SK-N-SH (cell line): ENCODE measurements at places on chromosomes 11 and 22. TPM values are rescaled to one million over a fixed set of nuclear protein-coding genes. Genes with fewer than 3 reads are reported as not detected.

C1QTNF6 gene
- 47.4 and 47.7 TPM in 2 replicates for polyA plus RNA-seq

MS4A5 gene
- not detected in 2 replicates for polyA plus RNA-seq

- DNase-seq, result peak; percentile 99
These were observed at the start of gene GLB1L2 for GRCh38 chr11:134331354-134332188. Gene GLB1L2 (plus strand): TSS chr11:134331988. CDS start chr11:134332062, 74 bp downstream.

DNA sequence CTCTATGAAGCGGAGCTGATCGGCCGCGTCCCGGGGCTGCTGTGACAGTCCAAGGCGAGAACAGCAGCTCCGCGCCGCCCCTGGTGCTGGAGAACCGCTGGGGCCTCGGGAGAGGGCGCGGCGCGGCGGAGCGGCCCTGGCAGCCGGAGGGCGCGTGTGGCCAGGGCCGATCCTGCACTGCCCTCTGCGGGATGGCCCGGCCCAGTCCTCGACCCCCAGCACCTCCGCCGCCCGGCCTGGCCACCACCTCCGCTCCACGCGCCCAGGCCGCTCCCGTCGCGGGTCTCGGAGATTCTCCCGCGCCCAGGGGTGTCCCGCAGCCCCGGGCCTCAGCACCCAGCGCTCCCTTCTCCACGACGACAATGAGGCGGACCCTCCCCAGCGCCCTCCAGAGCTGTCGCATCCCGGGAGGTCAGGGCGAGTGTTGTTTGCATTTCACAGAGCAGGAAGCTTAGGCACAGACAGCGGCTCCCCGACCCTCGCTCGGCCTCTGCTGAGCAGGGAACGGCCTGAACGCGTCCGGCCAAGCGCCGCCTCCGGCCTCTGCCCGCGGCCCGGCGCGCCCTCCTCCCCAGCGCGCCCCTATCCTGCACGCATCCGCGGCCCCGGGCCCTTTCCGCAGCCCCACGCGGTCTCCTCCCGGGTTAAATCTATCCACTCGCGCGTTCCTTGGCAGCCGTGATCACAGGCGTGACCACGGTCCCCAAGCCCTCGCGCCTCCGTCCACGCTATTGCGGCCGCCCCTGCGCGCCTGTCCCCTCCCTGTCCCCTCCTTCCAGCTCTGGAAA lies 109.7 kb downstream of the WNT7B start:
- peak; percentile 87 for DNase-seq

- DNase-seq, result no peak
These were observed 152.8 kb upstream of the NTM start for GRCh38 chr11:131217313-131218310.

- DNase-seq, result peak; percentile 73
These were observed 626 bp downstream of the FLRT1 start for GRCh38 chr11:64036087-64037026.

GRCh38 chr22:39985383-39986035 lies 9.2 kb upstream of the FAM83F start:
- no peak for DNase-seq

- DNase-seq, result no peak
These were observed 1.7 kb upstream of the SPINDOC start for GRCh38 chr11:63811522-63811921.
